CD8-positive, alpha-beta T cell (primary cell): ENCODE measurements at places on chromosomes 4 and X. TPM values are rescaled to one million over a fixed set of nuclear protein-coding genes. Genes with fewer than 3 reads are reported as not detected.

GRCh38 chr4:106914223-106914622 lies 121.9 kb downstream of the DKK2 start:
- DNase-seq, result no peak

- DNase-seq, result no peak
Observed at GRCh38 chr4:169372791-169373190, 102.0 kb upstream of the SH3RF1 start.

The DGKK gene
- total RNA-seq, result not detected

- DNase-seq, result no peak
Observed at GRCh38 chrX:3738509-3738908, 25.1 kb upstream of the PRKX start.

GRCh38 chr4:54879576-54879975 lies 221.8 kb downstream of the KIT start:
- no peak for DNase-seq

The C4orf51 gene
- not detected for total RNA-seq

The GAGE13 gene
- total RNA-seq, result not detected

The YIPF7 gene
- total RNA-seq, result not detected

GRCh38 chr4:178463747-178464146 lies 1021.5 kb upstream of the AGA start:
- no peak for DNase-seq

The FAM184B gene
- total RNA-seq, result not detected

The XG gene
- total RNA-seq, result not detected

GRCh38 chr4:113471146-113471860 lies 290.2 kb downstream of the CAMK2D start:
- DNase-seq, result no peak

- DNase-seq, result no peak
Observed at GRCh38 chrX:32842053-32842452, 369.3 kb downstream of the DMD start.

The PIGA gene
- total RNA-seq, result 143 TPM

The FAT1 gene
- not detected for total RNA-seq

DNA sequence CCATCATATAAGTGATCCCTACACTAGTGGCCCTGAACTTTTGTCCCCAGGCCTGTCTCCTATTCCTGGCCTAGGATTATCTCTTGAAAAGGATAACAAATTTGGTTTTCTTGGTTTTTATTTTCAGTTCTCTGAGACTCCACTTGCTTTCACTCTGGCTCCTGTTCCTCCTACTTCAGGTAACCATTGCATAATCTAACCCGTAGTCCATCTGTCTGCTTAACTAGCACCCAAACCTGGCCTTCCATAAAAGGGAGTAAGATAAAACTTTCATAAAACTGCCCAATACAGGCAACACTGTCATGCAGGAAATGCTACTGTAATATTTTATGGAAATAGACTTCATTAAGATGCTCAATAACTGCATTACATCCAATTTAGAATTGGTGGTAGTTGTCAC lies 52.1 kb upstream of the RAP1GDS1 start:
- no peak for DNase-seq

The TAF7L gene
- total RNA-seq, result not detected

DNA sequence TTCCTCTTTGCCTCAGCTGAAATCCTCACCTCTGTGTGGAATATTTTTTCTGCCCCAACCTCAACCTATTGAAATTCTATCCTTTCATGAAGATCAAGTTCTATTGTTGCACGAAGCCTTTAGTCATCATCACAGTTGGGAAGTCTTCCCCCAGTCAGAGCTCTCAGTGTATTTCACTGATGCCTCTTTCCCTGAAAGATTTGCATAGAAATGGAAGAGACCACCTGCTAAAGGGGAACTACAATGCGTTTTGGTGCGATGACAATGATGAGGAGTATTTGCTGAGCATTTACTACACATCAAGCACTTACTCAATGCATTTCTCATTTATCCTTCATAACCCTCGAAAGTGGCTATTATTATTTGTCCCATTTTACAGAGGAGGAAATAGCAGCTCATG lies 151.2 kb upstream of the KLF3 start:
- DNase-seq, result no peak

DNA sequence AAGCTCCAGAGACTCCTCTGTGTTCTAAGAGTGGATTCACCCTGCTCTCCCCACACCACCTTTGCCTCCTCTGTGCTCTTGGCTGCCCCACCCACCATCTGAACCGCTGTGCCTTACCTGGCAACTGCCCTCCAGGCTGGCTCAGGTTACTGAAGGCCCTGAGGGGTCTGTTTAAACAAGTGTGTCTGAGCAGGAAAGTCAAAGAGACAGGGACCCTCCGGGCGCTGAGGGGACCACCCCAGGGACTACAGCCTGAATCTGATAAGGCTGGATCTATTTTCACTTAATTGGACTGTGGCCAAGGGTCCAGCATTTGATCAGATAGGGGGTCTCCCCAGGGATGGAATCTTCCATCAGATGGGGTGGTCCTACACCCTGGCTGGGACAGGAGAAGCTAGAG lies 10.4 kb upstream of the MSX1 start:
- DNase-seq, result no peak

- DNase-seq, result no peak
Observed at GRCh38 chr4:39893693-39894072, 84.0 kb downstream of the PDS5A start.

The ZNF185 gene
- 1.4 TPM for total RNA-seq

- DNase-seq, result no peak
Observed at GRCh38 chr4:75542824-75543223, 13.0 kb upstream of the ODAPH start.

DNA sequence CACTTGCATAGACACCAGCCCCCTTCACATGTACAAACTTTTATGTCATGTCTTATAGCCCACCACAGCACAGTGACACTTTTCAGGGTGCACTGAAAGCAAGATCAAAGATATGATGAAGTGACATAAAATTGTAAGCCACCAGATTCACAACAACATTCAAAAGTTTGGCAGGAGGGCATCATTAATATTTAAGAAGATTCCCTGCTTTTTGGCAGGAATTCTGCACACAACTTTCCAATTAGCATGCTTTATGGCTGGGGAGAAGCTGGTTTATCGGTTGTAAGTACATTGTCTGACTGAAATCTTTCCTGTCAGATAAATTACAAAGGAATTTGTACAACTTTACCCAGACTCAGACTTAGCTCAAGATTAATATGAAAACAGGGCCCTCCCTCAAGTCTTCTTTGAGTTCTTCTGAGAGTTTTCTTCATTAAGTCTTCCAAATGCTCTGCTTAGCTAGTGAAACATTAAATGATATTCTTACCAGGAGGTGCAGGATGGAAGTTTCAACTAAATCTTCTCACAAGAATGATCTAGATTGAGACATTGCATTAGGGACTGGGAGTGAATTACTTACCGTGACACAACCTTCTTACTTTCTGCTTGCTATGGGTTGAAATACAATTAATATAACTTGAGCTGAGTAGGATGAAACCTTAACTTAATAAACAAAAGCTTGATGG lies 523.8 kb downstream of the PPARGC1A start:
- DNase-seq, result no peak

The SHROOM4 gene
- total RNA-seq, result not detected

DNA sequence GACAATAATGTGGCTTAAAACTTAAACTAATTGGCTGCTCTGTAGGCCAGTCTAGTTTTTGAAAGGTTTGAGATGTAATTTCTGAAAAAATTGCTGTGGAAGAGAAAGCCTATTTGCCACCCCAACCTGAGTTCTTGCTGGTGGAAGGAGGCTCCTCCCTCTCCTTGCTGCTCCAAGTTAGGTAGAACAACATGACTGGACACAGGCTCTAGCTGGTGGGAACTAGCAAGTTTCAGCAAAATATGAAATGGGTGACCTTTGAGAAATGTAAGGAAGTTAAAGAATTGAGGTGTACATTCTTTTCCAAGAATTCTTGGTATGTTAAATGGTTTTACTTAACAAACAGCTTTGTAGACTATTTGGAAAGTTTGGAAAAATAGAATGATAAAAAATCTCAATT lies 8.0 kb downstream of the RPL34 start:
- DNase-seq, result no peak

DNA sequence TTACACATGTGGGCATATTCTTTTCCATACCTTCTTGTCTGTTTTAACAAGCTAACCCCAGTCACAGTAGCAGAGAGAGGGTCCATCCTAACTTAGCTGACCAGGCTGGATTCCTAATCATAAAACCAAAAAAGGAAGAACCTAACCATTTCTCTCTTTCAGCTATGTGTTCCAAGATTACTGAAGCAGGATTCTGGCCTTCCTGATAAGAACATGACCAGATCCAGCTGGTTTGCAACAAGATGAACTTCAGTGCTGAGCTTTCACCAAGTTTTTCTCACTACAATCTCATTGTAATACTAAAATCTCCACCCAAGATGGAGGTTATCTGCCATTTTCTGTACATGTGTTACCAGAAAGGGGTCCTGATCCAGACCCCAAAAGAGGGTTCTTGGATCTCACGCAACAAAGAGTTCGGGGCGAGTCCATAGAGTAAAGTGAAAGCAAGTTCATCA lies 20.4 kb upstream of the UBA6 start:
- DNase-seq, result no peak

- no peak for DNase-seq
Observed at GRCh38 chr4:80243274-80244018, 23.0 kb upstream of the FGF5 start.

GRCh38 chrX:136112778-136113177 lies 34.6 kb upstream of the FHL1 start:
- DNase-seq, result no peak

DNA sequence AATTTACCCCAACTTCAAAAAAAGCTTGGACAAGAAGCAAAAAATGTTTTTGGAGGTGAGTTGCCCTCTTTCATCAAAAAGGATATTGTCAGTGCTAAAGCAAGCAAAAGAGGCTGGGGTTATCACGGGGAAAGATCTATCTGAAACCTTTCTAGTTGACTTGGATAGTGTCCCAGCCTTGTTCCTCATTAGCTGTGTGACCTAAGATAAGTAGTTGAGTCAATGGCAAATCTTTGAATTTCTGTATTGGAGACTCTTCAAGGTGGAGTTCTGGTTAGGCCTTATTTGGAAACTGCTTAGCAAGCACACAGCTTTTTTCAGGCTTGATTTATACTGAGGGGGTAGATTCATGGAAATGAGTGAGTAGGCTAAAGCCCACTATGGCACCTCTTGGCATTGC lies 271.6 kb downstream of the GRIA3 start:
- DNase-seq, result no peak

The RNF150 gene
- not detected for total RNA-seq

- DNase-seq, result no peak
Observed at GRCh38 chr4:70902577-70903290, 565 bp downstream of the MOB1B start.

The ZNF630 gene
- 1.1 TPM for total RNA-seq

The PAGE5 gene
- not detected for total RNA-seq

DNA sequence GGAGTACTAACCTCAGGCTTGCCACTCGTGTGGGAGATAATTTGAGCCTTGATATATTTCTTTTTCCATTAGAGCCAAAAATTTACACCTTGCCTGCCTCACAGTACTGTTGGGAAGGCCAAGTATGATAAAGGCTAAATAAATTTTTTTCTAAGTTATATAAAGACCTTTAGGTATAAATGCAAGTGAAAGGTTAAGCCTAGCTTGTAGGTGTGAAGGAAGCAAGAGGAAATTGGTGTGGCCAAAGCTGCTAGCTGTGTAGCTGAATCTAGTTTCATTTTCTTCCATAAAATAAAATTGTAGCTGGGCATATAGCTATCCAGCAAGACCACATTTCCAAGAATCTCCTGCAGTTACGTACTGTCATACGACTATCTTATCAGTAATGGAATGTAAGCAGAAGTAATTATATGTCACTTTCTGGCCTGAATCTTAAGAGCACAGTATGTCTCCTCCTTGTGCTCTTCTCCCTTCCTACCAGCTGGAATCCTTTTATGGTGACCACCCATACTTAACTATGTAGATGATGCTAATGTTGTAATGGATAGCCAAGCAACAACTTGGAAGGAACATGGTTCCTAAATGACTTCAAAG lies 14.3 kb upstream of the GABRE start:
- DNase-seq, result no peak

GRCh38 chr4:3466691-3467600 lies 3.8 kb downstream of the DOK7 start:
- DNase-seq, result no peak

DNA sequence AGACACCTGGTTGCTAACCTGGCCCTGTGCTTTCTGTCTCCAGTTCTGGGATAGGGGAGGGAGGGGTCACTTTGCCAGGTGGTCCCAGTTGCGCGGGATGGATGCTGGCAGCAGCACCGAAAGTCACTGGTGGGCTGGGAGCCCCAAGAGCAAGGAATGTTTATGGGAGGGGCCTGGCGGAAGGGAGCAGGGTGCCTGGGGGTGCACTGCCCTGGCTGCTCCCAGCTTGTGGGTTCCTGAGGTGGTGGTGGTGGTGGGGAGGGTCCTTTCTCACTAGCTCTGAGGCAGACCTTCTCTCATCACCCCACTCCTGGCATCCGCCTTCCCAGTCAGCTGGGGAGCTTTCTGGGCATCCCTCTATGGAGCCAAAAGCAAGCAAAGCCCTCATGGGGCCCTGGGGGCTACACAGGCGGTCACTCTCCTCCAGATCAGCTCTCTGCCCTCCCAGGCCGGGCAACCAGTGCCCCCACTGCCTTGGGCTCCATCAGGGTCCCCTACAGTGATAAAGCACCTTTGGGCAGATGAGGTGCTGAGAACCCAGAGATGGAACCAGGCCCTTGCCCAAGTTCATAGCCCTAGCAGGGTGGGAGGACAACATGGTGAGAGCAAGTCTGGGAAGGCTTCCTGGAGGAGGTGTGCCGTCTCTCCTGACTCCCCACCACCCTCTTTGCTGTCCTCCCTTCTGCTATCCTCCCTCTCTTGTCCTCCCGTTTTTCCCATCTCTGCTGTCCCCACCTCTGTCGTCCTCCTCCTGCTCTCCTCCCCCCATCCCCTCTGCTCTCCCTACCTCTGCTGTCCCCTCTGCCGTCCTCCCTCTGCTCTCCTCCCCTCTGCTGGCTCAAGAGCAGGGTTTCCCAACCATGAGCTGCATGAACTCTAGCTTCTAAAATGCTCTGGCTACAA lies 16.0 kb downstream of the FGFR3 start:
- DNase-seq, result no peak

The P2RY10 gene
- 81.2 TPM for total RNA-seq

DNA sequence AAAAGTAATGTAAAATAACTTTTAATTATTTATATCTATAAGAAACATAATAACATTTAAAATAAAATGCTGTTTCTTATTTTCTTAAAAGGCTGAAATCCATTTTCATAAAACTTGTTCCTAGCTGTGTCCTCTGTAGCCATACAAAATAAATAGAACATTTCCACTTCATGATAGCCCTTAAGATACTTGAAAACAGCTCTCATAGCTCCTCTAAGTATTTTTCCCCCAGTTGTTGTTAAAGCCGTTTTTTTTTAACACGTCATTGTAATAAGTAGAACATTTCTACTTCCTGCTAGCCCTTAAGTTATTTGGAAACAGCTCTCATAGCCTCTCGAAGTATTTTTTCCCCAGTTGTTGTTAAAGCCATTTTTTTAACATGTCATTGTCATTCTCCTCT lies 97.3 kb upstream of the SOX3 start:
- DNase-seq, result no peak

The MAGEB17 gene
- total RNA-seq, result not detected
